ENCODE measurements at places on chromosomes 4 and X.

DNA sequence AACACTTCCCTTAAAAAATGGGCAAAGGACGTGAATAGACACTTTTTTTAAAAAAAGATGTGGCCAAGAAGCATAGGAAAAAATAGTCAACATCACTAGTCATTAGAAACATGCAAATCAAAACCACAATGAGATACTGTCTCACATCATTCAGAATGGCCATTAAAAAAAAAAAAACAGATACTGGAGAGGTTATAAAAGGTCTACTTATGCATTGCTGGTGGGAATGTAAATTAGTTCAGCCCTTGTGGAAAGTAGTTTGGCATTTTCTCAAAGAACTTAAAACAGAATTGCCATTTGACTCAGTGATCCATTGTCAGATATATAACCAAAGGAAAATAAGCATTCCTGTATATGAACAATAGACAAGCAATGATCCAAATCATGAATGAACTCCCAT, 352.8 kb upstream of the EPHA5 start:
- no peak for DNase-seq

- DNase-seq: no peak
Observed at GRCh38 chrX:12867685-12868084, 813 bp downstream of the TLR7 start.

DNA sequence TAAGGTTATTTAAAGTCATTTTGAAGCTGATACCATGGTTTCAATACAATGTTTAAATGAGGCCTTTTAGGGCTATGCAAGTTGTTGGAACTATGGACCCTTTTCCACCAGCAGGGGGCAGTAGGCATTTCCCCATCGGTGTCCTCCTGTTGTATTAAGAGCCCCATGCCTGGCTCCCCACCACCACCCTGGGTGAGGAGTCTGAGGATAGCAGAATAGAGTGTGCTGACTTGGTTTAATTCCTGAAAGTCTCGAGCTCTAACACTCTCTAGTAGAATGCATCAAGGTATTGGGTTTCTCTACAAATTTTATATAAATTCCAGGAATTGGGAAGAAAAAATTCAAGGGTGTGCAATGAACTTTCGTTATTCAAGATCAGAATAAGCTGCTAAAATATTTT, 234.8 kb upstream of the JADE1 start:
- DNase-seq: peak; percentile 27

GRCh38 chr4:158201322-158201721, 9.0 kb upstream of the TMEM144 start:
- DNase-seq: no peak

GRCh38 chr4:3355266-3355748, 62.5 kb downstream of the RGS12 start:
- no peak for DNase-seq

DNA sequence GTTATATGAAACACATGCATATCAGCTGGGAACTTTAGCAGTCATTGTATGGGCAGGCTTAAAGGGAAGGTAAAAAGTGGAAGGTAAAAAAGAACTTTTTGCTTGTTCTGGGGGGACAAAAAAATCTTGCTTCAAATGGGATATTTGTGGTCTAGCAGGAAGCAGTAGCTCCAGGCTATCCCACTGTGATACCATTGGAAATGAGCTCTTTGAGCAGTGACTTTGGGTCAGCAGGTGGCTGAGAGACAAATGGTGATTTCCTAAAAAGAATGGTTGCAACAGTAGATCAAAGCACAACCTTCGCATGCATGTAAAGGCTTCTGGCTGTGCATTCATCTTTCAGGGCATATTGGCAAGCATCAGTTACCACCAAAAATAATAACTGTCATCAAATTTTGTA, 106.2 kb downstream of the RS1 start:
- DNase-seq: no peak

DNA sequence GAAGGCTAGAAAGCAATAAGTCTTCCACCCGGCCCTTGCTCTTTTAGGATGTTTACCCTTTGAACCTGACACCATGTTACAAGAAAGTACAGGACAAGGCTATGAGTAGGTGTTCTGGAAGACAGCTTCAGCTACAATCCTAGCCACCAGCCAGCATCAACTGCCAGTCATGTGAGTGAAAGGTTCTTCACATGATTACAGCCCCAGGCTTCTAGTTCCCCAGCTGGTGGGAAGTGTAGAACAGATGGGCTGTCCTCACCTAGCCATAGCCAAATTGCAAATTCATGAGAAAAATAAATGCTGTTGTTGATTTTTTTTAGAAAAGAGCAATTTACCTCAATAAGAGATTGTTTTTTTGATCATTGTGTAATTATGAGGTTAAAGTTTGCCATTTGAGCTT, 60.8 kb downstream of the GRXCR1 start:
- DNase-seq: peak; percentile 83

GRCh38 chrX:72317139-72317538, 11.4 kb upstream of the CITED1 start:
- no peak for DNase-seq

GRCh38 chrX:70422851-70423341, at the start of gene GDPD2:
Gene GDPD2, plus strand, starts transcription at chrX:70423314. Its CDS starts 1,671 bp downstream, at chrX:70424985.
- DNase-seq: peak; percentile 6

DNA sequence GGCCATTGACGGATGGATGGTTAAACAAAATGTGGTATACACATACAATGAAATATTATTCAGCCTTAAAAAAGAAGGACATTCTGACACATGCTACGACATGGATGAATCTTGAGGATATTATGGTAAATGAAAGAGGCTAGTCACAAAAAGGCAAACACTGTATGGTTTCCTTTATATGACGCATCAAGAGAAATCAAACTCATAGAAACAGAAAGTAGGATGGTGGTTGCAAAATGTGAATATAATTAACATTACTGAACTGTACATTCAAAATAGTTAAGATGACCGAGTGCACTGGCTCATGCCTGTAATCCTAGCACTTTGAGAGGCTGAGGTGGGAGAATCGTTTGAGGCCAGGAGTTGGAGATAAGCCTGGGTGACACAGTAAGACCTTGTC, 9.5 kb upstream of the CASK start:
- no peak for DNase-seq

DNA sequence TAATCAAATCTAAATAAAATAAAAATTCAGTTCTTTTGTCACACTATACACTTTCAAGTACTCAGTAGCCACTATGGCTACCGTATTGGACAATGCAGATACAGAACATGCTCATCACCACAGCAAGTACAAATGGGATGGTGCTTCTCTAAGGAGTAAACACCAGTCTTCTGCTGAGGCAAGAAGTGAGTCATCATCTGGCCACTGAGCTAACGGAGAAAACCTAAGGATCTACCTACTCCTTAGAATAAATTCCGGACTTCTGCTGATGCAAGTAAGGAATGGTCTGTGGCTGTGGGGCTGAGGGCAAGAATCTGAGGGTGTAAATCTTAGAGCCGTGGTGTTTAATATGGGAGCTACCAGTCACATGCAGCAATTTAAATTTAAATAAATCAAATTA, 11.3 kb upstream of the RBMXL3 start:
- DNase-seq: no peak

GRCh38 chr4:123398853-123399626, 2.4 kb downstream of the SPRY1 start:
- DNase-seq: no peak

DNA sequence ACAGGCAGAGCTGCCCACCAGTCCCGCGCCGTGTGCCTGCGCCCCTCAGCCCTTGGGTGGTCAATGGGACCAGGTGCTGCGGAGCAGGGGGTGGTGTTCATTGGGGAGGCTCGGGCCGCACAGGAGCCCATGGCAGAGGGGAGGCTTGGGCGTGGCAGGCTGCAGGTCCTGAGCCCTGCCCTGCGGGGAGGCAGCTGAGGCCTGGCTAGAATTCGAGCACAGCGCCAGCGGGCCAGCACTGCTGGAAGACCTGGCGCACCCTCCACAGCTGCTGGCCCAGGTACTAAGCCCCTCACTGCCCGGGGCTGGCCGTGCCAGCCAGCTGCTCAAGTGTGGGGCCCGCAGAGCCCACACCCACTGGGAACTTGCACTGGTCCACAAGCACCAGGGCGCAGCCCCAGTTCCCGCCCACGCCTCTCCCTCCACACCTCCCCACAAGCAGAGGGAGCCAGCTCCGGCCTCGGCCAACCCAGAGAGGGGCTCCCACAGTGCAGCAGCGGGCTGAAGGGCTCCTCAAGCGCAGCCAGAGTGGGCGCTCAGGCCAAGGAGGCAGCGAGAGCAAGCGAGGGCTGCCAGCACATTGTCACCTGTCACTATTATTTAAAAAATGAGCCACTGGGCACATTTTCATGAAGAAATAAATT, 645.8 kb downstream of the CENPC start:
- DNase-seq: no peak

GRCh38 chr4:26171941-26172340, 148.9 kb upstream of the RBPJ start:
- DNase-seq: no peak

GRCh38 chrX:100654261-100654660, 10.3 kb downstream of the SRPX2 start:
- DNase-seq: peak; percentile 48

DNA sequence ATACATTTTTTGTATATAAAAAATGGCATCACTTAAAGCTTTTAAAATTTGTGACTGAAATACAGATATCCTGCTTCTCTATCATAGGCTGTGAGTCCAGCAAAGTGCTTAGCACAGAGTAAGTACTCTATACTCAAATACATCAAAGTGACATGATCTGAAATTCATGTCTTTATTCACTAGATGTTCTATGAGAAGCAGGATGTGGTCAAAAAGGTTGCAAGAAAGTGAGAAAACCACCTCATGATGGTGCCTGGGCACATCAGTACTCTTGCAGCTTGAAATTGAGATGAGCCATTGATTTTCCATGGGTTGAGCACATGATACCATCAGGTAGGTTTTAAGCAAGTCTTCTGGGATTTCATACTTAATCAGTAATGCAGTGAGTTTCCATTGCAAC, 20.4 kb upstream of the SFRP2 start:
- no peak for DNase-seq

DNA sequence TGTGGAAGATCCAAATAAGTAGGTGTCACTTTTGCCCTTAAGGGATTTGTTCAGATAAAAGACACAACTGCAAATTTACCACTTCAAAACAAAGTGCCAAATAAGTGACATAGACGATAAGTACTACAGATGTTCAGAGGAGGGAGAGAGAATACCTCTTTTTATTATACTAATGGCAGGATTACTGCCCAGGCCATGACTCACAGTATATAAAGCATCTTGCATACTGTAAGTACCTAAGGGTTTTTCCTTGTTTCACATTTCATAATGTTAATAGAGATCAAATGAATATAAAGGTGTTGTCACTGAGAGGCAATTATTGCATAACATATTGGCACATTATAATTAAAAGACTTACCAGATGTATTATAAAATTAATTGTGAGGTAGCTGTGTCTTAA, 46.4 kb downstream of the PTPN13 start:
- DNase-seq: no peak

- no peak for DNase-seq
Observed at GRCh38 chr4:123495530-123495929, 98.9 kb downstream of the SPRY1 start.

All from NCI-H1694 treated with DMSO at 0.1 percent for 48 hours (cell line).